ENCODE measurements at places on chromosomes 2 and 18.

DNA sequence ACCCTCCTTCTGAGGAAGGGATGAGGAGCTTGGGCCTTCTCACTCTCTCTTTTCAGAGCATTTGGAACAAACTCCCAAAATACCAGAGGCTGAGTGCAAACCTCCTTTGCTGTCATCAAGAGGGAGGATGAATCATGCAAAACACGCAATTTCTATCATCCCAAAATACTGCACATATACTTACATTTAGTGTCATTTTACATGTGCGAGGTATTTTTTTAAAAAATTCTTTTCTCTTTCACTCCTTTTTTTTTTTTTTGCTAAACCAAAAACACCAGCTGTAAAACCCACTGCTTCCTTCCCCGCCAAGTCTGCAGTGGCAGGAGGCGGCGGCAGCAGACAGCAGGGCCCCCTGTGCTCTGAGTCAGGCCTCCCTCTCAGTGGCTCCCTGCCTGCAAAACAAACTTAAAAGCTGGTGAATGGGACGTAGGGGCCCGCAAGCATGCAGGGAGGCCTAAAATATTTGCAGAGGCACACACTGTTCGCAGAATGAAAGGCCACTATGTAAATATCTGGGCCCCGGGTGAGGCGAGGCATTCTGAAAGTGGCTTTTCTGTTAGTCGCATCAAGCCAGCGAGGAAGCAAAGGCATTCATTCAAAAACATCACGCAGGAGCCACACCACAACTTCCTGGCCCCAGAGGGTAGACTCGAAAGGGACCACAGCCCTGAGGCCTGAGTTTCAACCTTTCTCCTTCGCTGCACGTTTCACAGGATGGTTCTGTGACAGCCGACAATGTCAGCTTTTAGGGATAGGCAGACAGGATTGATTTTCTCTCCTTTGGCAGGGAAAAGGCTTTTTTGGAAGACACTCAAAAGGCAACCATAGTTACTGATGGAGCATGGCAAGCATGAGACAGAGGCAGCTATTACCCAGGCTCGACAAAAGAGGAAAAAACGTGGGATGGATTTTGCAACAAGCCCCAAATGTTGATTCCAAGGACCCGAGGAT lies 73.4 kb downstream of the ACTR2 start:
- DNase-seq = peak; percentile 83

GRCh38 chr18:60831971-60832370 lies 459.4 kb upstream of the MC4R start:
- no peak for DNase-seq

- no peak for DNase-seq
These were observed 33.5 kb upstream of the CCDC93 start for GRCh38 chr2:118047380-118047826.

DNA sequence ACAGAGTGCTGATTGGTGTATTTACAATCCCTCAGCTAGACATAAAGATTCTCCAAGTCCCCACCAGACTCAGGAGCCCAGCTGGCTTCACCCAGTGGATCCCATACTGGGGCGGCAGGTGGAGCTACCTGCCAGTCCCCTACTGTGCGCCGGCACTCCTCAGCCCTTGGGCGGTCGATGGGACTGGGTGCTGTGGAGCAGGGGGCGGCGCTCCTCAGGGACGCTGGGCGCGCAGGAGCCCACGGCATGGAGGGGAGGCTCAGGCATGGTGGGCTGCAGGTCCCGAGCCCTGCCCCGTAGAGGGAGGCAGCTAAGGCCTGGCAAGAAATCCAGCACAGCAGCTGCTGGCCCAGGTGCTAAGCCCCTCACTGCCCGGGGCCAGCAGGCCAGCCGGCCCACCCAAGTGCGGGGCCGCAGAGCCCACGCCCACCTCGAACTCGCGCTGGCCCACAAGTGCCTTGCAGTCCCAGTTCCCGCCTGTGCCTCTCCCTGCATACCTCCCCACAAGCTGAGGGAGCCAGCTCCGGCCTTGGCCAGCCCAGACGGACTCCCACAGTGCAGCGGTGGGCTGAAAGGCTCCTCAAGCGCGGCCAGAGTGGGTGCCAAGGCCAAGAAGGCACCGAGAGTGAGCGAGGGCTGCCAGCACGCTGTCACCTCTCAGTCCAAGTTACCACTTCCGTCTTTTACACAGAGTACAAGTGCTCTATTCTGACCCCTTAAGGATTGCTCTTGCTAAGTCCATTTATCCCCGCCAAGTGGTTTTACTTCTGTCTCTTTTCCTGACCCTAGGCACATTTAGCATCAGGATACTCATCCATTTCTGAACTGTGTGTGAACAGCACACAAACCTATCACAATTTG lies 1.7 kb upstream of the RPE start:
- no peak for DNase-seq

GRCh38 chr2:181776336-181776735 lies 96.0 kb upstream of the NEUROD1 start:
- DNase-seq = no peak
